ENCODE measurements at places on chromosomes 3 and 15. TPM values are rescaled to one million over a fixed set of nuclear protein-coding genes. Genes with fewer than 3 reads are reported as not detected.

CHRNA7 gene
- total RNA-seq, result 20.7 TPM

TSPAN3 gene
- total RNA-seq, result 42.9 TPM

INTS14 gene
- total RNA-seq, result 61.1 TPM

TLR9 gene
- total RNA-seq, result not detected

TRH gene
- 0.37 TPM for total RNA-seq

RPLP1 gene
- total RNA-seq, result 575 TPM

RPS27L gene
- 38.5 TPM for total RNA-seq

TOPBP1 gene
- 41.7 TPM for total RNA-seq

SOX14 gene
- total RNA-seq, result not detected

ILDR1 gene
- total RNA-seq, result 21.4 TPM

AMIGO3 gene
- total RNA-seq, result not detected

CAMK2N2 gene
- not detected for total RNA-seq

SLC51B gene
- not detected for total RNA-seq

PRR20G gene
- not detected for total RNA-seq

SNX33 gene
- total RNA-seq, result 16.5 TPM

EFCC1 gene
- total RNA-seq, result 5.0 TPM

IGDCC3 gene
- not detected for total RNA-seq

C3orf52 gene
- 9.9 TPM for total RNA-seq

SPTSSB gene
- total RNA-seq, result 20.5 TPM

CYP8B1 gene
- total RNA-seq, result not detected

EBLN2 gene
- total RNA-seq, result 1.4 TPM

HYKK gene
- 1.4 TPM for total RNA-seq

ALG1L2 gene
- total RNA-seq, result not detected

PHC3 gene
- 111 TPM for total RNA-seq

EXD1 gene
- not detected for total RNA-seq

NANOGP8 gene
- not detected for total RNA-seq

WDR53 gene
- total RNA-seq, result 1.8 TPM

HYAL1 gene
- total RNA-seq, result 5.4 TPM

CLDN18 gene
- 5.3 TPM for total RNA-seq

TATDN2 gene
- total RNA-seq, result 17.1 TPM
